Sigmoid colon (tissue), 7 donors: ENCODE measurements at places on chromosomes 12 and 14.

- no peaks in the 10 kb centered on the region for H3K27me3 ChIP-seq
- DNase-seq = no peak
- no peak overlapping the region for H3K4me3 ChIP-seq
Observed at GRCh38 chr12:40980427-40980961, 207.6 kb upstream of the PDZRN4 start.

DNA sequence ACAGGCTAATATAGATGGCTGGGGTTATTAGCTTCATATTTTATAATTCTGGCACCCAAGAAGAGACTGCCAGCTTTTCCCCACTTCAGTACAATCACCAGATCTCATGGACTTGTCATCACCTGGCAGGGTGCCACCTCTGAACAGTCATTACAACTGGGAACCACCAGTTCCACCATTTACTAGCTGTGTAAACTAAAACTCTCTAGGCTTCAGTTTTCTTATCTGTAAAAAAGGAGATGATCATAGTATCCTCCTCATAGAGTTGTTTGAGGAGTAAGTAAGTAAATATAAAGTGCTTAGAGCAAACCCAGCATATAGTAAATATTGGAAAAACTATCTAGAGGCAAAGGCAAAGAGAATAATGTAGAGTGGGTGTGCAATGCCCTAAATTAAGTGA lies 19.3 kb downstream of the CPNE8 start:
- no peak for DNase-seq
- no peaks in the 10 kb centered on the region for H3K27me3 ChIP-seq
- no peaks in the 10 kb centered on the region for H3K36me3 ChIP-seq
- H3K27ac ChIP-seq = no peak overlapping the region
- no peaks in the 10 kb centered on the region for H3K4me1 ChIP-seq
- H3K4me3 ChIP-seq = no peak overlapping the region

DNA sequence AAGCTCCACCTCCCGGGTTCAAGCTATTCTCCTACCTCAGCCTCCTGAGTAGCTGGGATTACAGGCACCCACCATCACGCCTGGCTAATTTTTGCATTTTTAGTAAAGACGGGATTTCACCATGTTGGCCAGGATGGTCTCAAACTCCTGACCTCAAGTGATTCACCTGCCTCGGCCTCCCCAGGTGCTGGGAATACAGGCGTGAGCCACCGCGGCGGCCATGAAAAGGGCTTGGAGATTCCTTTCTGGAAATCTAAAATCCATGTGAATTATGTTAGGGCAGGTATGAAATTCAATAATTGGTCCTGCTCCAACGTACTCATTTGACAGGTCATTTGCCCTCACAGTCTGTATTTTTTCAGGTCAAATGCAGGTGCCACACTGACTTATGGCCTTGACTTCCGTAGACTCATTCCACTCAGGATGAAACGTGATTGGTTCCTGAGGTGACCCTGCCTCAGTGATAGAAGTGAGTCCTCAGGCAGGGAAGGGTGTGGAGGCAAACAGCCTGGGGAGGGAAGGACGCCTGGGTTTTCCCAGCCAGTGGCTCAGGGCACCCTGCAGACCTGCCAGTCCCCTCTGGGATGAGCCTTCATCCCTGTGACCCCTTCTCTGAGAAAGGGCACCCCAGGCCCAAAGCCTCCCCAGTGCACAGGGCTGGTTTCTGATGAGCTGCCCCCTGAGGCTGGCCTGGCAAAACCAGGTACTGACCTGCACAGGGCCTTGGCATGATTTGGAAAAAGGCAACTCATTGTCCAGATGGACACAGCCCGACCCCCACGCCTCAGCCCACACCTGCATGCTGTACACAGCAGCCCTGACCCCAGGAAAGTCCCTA lies 48.7 kb downstream of the PSMA6 start:
- no peaks in the 10 kb centered on the region for H3K27me3 ChIP-seq
- peaks cover 63% of the 10 kb centered on the region for H3K4me1 ChIP-seq
- no peak overlapping the region for H3K4me3 ChIP-seq
- H3K27ac ChIP-seq = peak overlapping the region; percentile 96
- H3K36me3 ChIP-seq = no peaks in the 10 kb centered on the region

DNA sequence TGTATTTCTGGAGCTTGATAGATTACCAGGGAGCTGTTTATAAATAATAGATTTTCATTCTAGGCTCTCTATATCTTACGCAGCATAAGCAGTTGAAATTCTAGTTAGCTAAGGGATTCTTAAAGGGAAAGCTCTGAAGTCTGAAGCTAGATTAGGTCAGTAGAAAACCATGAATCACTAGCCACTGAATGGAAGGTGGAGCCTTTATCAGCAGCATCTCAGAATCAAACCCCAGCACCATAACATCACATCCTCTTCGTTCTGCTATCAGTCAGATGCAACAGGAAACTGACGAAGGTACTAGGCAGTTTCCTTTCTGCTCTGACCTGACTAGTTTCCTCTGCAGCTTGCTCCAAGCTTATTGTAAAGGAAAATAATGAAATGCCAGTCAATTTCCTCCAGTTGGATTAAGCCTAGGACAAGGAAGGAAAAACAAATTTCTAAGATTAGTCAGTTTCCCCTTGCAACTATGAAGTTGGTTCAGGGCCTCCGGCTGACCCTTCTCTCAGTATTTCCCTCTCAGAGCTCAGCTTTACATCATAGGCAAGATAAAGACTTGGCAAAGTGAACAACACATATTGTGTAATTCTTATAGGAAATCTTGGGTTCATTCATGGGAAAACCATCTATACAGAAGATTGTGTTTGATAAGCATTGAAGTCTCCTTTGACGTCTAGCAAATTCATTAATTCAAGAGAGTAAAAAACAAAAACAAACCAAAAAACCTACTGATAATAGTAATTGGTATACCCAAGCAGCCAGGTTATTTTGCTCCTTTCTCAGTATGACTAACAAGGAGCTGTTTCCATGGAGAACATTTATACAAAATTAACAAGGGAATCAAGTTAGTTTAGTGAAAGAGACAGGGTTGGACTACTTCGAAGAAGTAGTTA lies 43.4 kb upstream of the CFAP54 start:
- no peak for DNase-seq
- no peaks in the 10 kb centered on the region for H3K27me3 ChIP-seq
- H3K36me3 ChIP-seq = no peaks in the 10 kb centered on the region
- no peaks in the 10 kb centered on the region for H3K4me1 ChIP-seq

DNA sequence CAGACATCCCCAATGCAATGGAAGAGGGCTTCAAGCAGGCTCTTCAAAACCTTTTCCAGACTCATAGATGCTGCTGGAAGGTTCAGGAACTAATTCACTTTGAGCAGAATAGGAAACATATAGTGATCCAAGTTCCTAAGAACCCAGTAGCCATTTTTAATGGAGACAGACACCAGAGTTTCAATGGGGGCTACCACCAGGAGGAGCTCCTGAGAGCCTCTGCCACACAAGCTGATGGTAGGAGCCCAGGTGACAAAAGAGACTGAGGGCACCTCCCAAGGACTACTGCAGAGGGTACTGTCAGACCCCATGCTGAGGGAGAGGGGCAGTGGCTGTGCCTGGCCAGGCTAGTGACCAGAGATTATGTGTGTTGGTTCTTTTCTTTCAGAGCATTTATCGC lies 45.9 kb downstream of the IFNG start:
- H3K27ac ChIP-seq = no peak overlapping the region
- no peaks in the 10 kb centered on the region for H3K27me3 ChIP-seq
- DNase-seq = no peak
- no peaks in the 10 kb centered on the region for H3K36me3 ChIP-seq
- H3K4me3 ChIP-seq = no peak overlapping the region

DNA sequence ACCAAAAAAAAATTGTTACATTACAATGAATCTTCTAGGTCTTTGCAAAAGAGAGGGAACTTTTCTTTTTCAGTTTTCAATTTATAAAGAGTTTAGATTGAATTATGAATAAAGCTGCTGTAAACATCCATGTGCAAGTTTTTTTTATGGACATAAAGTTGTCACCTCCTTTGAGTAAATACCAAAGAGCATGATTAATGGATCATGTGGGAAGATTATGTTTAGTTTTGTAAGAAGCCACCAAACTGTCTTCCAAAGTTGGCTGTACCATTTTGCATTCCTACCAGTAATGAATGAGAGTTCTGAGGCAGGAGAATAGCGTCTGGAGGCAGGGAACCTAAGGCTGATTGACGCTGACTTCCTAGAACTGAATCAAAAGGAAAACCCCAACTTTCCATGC lies 30.2 kb downstream of the LEMD3 start:
- no peak overlapping the region for H3K4me3 ChIP-seq
- DNase-seq = no peak
- H3K4me1 ChIP-seq = no peaks in the 10 kb centered on the region
- H3K27me3 ChIP-seq = no peaks in the 10 kb centered on the region
- H3K36me3 ChIP-seq = no peaks in the 10 kb centered on the region
- no peak overlapping the region for H3K27ac ChIP-seq

DNA sequence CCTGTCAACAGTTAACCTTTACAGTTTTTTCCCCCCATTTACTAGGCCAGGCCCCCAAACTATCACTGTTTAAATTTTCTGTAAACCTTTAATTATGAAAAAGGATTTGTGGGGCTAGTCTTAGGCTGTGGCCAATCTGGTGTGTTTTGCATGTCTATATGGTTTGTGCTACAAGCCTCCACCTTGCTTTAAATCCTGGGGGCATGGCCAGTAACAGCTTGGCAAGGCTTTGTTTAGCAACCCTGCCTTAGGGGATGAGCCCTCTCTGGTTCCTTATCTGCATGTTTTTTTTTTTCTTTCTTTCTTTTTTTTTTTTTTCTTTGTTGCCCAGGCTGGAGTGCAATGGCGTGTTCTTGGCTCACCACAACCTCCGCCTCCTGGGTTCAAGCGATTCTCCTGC lies 102.7 kb downstream of the KCNMB4 start:
- no peaks in the 10 kb centered on the region for H3K36me3 ChIP-seq
- H3K27ac ChIP-seq = no peak overlapping the region
- no peak for DNase-seq
- no peaks in the 10 kb centered on the region for H3K27me3 ChIP-seq
- no peak overlapping the region for H3K4me3 ChIP-seq

GRCh38 chr14:96816281-96816680 lies 19.1 kb downstream of the VRK1 start:
- DNase-seq = no peak
- no peak overlapping the region for H3K4me3 ChIP-seq
- no peaks in the 10 kb centered on the region for H3K27me3 ChIP-seq
- no peak overlapping the region for H3K27ac ChIP-seq
- no peaks in the 10 kb centered on the region for H3K4me1 ChIP-seq
- H3K36me3 ChIP-seq = no peaks in the 10 kb centered on the region
